Aorta (tissue), 5 donors: ENCODE measurements at places on chromosomes 13 and 19.

DNA sequence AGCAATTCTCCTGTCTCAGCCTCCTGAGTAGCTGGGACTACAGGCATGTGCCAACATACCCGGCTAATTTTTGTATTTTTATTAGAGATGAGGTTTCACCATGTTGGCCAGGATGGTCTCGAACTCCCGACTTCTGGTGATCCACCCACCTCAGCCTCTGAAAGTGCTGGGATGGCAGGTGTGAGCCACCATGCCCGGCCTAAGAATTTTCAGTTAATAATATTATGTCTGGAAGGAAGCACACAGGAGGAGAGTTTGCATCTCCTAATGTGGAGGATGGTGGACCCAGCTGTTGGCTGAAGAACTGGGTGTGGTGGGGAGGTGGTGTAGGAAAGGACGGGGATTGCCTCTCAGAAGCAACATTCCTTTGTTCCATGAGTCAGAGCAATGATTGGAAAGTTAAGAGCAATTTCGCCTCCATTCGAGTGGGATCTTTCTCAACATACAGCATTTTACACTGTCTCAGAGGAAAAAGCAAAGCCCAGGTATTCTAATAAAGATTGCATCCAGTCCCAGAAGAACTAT is 11.9 kb downstream of the PDCD2L start:
- DNase-seq = no peak

- no peak for DNase-seq
Observed at GRCh38 chr13:110306340-110306959, 507 bp downstream of the COL4A1 start.

- no peak for DNase-seq
Observed at GRCh38 chr13:64289702-64290101, 2874.1 kb upstream of the PCDH20 start.

- DNase-seq = peak; percentile 95
Observed at GRCh38 chr19:46704379-46705076, 12.4 kb downstream of the PRKD2 start.

- no peak for DNase-seq
Observed at GRCh38 chr13:39888865-39889810, 233.7 kb downstream of the COG6 start.

DNA sequence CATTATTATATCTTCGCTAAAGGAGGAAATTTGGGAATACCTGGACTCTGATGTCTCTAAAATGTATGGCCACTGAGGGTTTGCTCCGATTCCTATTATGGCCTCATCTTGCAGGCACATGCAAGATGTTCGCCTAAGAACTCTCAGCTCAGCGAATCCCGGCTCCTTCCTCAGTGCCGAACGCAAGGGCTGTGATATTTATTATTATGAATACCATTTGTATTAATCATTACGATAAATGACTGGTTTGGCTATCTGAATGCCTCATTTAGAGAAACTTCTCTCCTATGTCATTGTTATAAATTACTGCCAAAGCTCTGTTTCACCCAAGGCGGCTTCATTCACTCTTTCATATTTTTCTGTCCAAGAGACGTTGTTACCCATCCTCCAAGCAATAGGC is 369.7 kb upstream of the TSHZ3 start:
- no peak for DNase-seq

DNA sequence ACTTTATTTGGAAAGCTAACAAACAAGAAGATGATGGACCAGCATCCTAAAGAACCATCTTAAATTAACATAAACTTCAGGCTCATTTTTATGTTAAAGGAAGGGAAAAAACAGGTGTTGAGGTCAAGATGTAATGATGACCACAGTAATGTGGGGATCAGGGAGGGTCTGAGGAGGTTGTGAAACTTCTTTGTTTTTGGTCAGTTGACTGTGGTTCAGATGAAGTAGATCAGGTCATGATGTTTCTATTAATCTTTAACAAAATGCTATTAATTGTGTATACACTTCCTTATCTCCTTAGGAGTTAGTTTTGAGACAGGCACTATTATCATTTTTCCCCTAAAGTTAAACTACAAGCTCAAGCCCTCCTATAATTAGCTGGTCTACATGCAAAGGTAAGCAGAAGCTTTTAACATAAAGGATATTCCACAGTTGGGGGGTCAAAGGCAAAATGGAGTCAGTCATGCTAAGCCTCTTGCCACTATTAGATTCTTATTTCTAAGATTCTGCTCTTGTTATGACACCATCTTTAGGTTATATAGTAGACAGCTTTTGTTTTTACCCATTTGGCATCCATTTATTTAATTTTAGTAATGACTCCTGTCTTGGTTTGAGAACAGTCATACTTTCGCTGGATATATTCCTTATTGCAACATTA is 800.1 kb upstream of the PCDH9 start:
- DNase-seq = no peak

DNA sequence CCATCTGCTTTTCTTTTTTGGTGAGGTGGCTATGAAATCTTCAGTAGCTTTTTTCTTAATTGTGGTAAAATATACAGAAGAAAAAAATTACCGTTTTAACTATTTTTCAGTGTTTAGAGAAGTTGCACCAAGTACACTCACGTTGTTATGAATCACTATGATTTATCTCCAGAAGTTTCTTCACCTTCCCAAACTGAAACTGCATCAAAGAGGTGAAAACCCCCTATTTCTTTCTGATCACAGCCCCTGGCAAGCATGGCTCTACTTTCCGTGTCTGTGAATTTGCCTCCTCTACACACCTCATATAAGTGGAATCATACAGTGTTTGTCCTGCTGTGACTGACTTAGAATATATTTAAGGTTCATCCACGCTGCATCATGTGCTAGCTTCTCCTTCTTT is 15.6 kb upstream of the SIGLEC10 start:
- DNase-seq = no peak

DNA sequence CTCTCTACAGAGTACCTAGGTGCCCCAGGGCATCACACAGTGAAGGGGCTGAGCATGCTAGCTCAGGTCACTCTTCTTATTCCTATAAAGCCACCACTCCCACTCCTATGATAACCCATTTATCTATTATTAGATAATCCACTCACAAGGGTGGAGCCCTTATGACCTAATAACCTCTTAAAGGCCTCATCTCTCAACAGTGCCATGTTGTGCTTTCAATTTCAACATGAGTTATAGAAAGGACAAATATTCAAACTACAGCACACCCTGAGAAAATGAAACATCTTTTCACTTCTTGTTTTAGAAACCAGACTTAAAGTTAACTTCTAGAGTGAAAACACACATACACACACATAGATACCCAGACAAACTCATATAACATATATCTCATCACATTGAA is 1494.9 kb upstream of the MIR17HG start:
- DNase-seq = no peak

GRCh38 chr19:2567580-2567979 is 91.7 kb downstream of the GADD45B start:
- DNase-seq = peak; percentile 92

- DNase-seq = peak; percentile 76
Observed at GRCh38 chr19:15251010-15251748, 18.9 kb upstream of the EPHX3 start.

- peak; percentile 86 for DNase-seq
Observed at GRCh38 chr19:17235300-17235970, 9.4 kb downstream of the OCEL1 start.

DNA sequence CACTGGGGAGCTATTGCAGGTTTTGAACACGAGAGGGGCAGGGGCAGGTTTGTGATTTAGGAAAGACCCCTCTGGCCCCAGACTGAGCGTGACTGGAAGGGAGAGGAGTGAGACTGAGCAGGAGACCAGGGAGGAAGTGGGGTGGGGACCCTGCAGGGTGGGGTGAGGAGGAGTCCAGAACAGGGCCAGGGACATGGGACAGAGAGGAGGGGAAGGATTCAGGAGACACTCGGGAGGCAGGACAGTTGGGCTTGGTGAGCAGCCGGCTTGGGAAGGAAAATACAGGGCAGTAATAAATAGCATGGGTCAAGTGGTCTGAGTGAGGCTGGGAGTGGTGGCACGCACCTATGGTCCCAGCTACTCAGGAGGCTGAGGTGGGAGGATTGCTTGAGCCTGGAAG is 9.4 kb downstream of the FOSB start:
- DNase-seq = no peak

DNA sequence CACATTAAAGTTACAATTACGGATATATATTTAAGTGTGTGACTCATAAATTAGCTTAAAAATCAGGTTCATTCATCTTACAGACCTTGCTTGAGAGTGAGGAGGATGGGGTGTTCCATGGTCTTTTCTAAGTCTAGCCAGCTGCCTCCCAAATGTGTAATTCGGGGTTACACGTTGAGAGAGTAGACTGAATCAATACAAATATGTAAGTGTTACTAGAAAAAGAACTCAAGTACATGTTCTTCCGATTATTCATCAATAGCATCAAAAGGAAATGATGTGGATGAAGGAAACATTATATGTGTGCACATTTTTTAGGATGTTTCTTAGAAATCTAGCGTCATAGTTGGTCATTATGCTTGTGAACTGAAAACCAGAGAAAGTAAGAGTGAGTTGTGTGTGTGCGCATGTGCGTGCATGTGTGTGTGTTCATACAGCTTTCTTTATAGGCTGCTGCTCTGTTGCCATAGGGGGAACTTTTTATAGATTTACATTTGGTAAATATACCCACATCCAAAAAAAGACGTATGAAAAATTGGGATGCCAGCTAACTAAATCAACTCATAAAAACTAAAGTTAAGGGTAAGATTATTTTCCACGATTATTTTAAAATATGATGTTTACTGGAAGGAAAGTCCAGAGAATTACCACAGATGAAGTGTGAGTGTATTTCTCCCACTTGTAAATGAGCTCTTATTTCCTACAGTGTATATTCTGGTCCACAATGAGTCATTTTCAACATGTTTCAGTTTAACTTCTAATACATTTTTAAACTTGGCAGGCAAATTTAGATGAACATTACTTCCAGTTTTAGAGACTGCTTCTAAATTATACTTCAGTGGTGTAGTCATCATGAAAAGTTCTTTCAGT is 82.4 kb downstream of the PIBF1 start:
- DNase-seq = no peak

DNA sequence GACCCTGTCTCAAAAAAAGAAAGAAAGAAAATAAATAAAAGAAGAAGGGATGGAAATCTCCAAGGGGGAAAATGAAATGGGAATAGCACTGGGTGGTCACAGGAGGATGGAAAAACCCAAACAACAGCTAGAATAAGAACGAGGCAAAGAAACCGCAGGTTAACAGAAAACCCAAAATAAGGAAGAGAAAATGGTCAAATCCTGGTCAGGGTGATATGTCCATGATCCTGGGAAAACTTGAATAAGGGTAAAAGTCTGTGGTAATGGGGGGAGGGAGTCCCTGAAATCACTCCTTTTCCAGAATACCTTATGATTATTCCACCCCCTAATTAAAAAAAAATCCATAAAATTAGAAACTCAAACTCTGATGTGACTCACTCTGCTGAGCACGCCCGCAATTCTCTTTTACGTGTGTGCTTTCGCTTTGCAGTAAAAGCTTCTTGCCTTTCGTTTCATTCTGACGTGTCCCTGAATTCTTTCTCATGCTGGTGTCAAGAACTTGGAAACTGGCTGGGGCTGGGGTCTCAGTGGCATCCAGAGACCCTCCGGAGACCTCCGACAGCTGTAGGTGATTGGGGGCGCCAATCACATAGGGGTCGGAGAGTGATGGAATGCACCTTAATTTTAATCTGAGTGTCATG is 4.3 kb upstream of the NAXD start:
- no peak for DNase-seq

DNA sequence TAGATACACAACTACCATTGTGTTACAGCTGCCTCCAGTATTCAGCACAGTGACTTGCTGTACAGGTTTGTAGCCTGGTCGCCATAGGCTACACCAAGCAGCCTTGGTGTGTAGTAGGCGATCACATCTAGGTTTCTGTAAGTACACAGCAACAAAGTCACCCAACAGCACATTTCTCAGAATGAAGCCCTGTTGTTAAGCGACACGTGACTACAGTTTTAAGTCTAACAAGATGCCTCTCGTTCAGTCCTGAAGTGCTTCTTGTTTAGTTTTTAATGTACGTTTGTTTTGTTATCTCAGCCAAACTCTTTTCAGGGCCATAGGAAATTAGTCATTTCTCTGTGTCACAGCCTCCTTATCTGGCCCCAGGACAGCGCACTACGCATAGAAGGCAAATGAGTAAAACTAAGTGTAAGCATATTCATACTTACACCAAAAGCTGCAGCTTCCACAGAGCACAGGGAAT is 50.0 kb upstream of the GPR183 start:
- no peak for DNase-seq

DNA sequence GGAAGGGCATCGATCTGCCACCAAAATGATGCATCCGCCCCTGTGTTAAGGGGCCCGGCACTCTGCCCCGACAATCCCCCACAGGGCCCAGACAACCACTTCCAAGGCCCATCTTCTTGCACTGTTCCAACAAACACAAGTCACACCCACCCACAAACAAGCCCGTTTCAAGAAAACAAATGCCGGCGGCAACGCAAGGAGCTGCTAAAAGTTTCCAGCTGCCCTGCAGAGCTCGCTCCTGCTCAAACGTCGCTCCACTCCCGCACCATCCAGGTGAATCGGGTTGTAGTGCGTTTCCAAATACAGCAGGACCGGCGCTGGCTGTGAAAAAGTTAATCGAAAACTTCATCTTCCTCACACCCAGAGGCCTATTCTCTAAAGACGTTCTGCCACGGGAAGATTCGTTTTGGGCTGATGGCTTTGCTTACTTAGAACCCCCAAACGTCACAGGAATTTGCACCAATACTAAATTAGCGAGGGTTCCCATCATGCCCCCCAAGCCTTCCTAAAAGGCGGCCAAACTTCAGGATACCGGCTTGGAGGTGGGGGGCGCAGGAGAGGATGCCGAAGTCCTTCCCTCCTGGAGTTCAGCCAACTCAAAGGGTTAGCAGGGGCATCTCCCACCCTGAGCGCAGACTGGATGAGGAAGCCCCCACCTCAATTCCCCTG is 107.4 kb upstream of the DOCK9 start:
- DNase-seq = no peak

GRCh38 chr13:34883396-34883795 is 58.7 kb upstream of the NBEA start:
- DNase-seq = no peak

DNA sequence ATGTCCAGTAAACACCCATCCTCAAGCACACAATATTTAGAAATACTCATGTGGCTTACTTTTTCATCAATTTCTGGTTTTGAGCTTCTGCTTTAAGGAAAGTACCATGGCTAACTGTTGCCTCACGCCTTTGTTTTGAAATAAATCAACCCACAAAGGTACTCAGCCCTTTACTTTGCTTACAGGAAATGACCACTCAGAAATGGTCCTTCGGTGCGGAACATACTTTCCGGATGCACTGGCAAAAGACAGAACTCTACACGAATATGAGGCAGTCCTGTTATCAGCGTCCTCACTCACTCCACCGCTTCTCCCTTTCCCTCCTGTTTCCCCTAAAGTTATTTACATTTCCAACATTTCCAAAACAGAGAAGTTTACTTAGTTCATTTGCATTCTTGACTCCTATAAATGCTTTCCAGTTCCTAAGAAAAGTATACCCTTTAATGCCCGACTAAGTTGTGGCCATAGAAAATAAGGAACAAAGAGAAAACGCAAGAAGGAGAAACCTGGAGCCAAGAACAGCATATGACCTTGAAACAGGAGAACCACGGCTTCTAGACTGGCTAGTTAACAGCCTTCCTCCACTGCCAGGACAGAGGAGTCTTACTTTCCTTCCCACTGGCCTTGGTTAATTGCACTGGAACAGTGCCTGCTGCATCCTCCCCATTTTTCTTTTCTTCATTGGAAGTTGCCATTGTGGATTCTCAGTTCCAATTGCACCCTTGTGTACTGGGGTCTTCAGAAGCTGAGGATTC is 10.6 kb downstream of the FPR2 start:
- DNase-seq = no peak
